ENCODE measurements at places on chromosomes 5 and 9.
A peak's percentile ranks its signal among the peaks of the same experiment; 100 is the strongest.

GRCh38 chr5:39187831-39188731 is 31.3 kb downstream of the FYB1 start:
- no peak for DNase-seq

- DNase-seq = no peak
These were observed 99.3 kb upstream of the NIPBL start for GRCh38 chr5:36777105-36777757.

DNA sequence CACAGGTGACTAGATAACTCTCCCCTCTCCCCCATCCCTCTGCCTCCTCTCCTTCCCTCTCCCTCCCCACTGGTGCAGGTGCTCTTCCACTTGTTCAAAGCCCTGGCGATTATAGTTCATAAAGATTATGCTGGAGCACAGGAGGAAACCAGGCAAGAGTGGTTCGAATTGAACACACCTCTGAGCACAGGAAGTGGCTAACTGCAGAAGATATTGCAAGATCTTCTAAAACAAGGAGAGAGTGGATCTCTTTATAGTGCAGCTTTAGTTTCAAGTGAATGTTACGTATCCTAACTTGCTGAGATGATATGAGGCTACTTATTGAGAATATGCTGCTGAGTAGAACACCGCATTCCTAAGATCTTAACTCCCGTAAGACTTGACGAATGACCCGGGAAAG is 178.4 kb downstream of the GOLPH3 start:
- no peak for DNase-seq

GRCh38 chr5:122874179-122874875 is 28.9 kb downstream of the SNX24 start:
- no peak for DNase-seq

- DNase-seq = no peak
These were observed 117.4 kb downstream of the ADAMTS12 start for GRCh38 chr5:33774341-33774740.

GRCh38 chr5:73444499-73445438 is 3.8 kb downstream of the FOXD1 start:
- no peak for DNase-seq

- DNase-seq = no peak
These were observed 467.8 kb downstream of the TMEM232 start for GRCh38 chr5:110258460-110259216.

GRCh38 chr9:25396828-25397227 is 281.4 kb downstream of the TUSC1 start:
- no peak for DNase-seq

DNA sequence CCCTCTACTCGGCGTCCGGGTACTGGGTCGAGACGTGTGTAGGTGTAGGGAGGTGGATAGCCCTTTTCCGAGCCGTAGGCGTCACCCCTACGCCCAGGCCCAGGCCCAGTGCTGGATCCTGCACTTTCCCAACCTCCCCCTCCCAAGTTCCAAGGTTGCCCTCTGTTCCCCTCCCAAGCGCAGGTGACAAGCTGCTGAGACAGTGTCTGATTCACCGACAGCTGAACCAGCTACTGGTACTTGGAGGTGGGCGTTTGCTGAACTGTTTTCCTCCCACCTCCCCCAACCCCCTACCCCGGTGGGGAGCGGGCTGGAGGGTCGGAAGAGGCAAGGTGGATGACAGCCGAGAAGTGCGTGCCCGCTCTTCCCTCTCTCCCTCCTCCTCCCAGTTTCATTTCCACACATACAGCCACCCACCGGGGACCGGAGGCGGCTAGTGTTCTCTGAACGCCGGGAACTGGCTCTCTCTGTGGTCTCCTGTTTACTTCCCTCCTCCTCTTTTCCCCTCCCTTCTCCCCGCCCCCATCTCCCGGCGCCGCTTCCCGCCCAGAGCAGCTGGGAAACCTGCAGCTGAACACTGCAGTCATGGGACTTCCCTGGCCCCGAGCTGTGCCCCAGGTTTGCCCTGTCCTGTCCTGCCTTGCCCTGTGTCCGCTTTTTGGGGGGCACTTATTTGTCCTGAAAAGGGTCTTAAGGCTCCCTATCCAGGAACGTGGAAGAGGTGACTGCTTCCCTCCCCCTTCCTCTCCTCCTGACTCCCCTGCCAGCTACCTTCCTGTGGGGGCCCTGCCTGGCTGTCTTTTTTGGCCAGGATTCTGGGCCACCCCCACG is 6.2 kb upstream of the KLF9 start:
- DNase-seq = peak; percentile 37

DNA sequence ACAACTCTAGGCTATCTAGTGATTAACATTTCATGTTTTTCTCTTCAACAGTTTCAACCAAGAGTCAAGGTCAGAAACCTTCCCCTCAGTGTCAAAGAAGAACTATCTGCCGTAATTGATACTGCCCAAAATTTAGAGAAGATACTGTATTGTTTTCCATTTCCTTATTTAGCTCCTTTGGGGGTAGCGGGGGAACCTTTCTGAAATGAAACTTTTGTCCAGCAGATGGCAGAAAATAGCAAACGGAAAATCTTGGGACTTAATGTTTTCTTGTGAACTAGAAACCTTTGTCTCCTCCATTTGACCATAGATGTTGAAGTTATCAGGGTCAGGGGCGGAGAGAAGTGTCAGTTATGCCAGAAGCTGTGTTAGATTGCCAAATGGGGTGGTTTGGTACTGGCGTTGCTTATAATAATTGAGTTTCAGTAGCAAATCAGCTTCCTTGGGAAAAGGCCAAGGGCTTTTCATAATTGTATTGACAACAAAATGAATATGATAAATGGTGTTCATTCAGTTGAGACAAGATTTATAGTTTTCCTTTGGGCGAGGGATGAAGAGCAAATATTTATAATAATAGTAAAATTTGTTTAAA is 101.7 kb upstream of the TLX3 start:
- DNase-seq = no peak

- no peak for DNase-seq
These were observed 152.4 kb upstream of the RAPGEF1 start for GRCh38 chr9:131892162-131892707.

GRCh38 chr5:15283076-15283475 is 216.9 kb upstream of the FBXL7 start:
- DNase-seq = no peak

GRCh38 chr5:126969548-126969947 is 60.8 kb downstream of the MARCHF3 start:
- DNase-seq = no peak

DNA sequence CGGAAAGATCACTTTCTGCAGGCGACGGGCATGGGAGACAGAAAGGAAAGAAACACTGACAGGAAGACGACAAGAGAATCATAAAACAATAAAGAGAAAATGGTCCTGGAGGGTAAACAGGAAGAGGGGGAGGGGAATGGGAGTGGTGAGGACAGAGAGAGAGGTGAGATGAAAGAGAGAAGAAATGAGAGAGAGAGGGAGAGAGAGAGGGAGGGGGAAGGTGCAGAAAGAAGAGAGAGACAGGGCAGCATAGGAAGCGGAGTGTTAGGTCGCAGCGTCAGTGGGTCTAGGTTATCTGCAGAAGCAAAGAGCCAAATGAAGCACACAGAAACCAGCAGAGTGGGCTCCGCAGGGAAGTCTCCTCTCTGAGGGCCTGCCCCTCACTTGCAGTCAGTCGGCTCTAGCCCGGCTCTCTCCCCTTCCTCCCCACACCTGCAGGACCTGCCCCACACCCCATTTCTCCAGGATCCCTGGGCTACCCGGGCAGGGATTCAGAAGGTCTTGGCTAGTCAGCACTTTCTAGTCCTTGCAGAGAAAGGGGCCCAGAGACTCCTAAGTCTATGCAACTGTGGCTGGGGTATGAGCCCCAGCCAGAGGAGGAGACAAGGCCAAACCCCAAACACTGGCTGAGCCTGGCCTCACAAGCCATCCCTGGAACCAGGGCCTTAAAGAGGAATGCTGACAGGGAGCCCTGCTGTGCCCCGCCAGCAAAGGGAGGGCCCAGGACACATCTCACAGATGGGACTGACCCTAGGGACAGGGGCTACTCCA is 29.7 kb upstream of the MEIKIN start:
- no peak for DNase-seq

GRCh38 chr9:27539479-27540441 is 10.1 kb upstream of the MOB3B start:
- no peak for DNase-seq

DNA sequence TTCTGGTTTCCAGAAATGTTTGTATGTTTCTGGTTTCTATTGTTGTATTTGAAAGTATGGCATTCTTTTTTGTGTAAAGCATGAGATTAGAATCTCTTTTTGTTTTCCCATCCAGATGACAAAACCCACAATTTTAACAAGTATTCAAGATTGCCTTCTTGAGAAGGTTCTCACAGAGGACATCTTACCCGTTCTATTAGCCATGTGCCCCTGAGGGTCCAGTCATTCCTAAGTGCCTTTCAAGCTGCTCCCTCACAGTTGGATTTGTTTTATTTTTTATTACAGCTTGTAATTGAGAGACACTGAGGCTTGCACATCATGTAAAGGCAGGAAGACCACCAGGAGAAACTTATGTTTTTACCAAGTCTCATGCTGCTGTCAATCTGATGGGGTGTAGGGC is 19.3 kb upstream of the LOX start:
- no peak for DNase-seq

DNA sequence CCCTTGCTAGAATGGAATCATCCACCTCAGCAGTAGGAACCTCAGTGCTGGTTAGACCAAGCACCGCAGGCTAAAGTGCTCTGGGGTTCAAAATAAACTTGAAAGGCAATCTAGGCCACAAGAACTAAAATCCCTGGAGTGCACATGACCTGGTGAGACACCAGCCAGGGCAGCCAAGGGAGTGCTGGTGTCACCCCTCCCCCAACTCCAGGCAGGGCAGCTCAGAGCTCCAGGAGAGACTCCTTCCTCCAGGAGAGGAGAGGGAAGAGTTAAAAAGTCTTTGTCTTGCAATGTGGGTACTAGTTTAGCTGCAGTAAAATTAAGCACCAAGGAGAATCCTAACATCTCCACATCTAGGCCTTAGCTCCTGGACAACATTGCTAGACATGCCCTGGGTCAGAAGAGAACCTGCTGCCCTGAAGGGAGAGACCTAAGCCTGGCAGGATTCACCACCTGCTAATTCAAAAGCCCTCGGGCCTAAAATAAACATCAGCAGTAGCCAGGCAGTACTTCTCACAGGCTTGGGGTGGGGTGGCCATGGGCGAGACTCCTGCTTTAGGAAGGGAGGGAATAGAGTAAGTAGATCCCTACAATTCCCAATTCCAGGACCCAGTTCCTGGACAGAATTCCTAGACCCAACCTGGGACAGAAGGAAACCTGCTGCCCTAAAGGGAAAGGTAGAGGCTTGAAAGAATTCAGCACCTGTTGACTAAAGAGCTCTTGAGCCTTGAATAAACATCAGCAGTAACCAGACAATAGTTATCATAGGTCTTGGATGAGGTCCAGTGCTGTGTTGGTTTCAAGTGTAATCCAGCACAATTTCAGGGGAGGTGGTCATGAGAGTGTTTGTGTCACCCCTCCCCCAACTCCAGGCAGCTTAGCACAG is 25.8 kb downstream of the UGT3A2 start:
- DNase-seq = no peak

DNA sequence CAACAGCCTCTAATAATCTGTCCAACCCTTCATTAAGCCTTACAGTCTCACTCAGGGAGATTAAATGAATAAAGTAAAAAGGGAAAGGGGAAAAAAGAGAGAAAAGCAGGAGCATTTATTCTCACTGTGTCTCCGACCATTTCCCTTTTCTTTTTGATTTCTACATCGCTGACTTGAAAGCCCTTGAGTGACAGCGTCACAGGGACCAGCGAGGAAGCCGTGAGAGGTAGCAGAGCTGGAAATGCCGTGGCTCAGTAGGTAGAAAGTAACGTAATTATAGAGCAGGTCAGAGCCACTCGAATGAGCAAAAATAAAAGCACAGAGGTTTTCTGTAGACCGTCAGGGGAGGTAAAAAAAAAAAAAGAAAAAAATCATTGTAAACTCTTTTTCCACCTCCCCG is 52.4 kb downstream of the ASS1 start:
- no peak for DNase-seq

GRCh38 chr5:129459777-129460671 is at the start of gene ADAMTS19:
Gene ADAMTS19, plus strand, starts transcription at chr5:129460298. Its CDS starts 94 bp downstream, at chr5:129460392.
- DNase-seq = no peak

DNA sequence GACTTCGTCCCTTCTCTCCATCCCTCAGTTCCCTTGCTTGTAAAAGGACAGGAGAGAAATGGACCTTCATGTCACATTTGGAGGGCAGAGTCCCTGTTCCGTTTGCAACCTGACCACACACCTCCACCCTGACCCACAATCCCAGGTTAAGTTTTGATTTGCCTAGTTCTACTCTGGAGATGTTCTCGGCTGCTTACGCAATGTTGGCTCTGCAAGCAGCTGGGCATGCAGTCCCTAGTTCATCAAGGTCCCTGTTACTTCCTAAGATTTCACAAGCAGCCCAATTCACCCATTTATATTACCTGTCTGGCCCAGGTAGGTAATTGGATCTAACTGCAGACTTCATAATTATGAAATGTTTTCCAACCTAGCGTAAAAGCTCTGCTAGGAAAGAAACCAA is 28.8 kb downstream of the SLIT3 start:
- DNase-seq = no peak

DNA sequence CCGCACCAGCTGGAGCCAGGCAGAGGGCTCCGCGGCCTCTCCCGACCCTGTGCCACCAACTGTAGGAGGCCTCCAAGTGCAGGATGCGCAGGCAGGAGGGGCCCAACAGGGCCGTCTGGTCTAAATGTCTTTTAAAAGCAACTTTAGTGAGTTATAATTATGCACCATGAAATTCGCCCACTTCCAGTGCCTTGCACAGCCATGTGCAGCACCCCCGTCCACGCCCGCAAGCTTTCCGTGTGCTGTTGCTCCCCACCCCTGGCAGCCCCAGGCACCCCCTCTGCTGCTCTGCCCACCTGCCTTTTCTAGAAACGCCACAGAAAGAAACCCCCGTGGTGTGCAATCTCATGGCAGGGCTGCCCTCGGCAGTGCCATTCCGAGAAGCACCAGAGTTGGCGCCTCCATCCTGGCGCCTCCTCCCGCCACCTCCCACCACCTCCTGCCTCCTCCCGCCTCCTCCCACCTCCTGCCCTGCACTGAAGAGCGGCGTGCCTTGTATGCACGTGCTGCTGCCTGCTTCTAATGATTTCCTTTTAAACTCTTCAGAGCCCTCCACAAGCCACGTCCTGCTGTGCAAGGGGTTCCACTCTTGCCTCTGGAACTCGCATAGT is 7.5 kb upstream of the SLC6A18 start:
- DNase-seq = no peak

DNA sequence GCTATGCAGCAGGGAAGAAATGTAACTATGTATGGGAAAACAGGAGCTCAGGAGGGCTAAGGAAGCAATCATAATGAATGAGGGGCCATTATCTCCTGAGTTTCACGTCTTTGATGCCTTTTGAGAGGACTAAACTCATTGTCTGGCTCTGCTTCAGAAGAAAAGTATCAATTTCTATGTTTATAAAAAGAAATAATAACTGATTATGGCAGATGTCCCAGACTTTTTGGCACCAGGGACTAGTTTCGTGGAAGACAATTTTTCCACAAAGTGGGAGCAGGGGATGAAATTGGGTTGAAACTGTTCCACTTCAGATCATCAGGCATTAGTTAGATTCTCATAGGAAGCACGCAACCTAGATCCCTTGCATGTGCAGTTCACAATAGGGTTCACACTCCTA is 8.7 kb upstream of the IL7R start:
- no peak for DNase-seq
